ENCODE measurements at places on chromosomes 2 and 18. TPM values are rescaled to one million over a fixed set of nuclear protein-coding genes. Genes with fewer than 3 reads are reported as not detected.

The CHRNG gene
- not detected for total RNA-seq

The CIB4 gene
- total RNA-seq, result not detected

The PRSS56 gene
- not detected for total RNA-seq

The REG3A gene
- total RNA-seq, result not detected

The ERBB4 gene
- 0.12 TPM for total RNA-seq

The KCNG2 gene
- 0.20 TPM for total RNA-seq

The LYPD6 gene
- 0.96 TPM for total RNA-seq

The GNAL gene
- total RNA-seq, result 8.8 TPM
